Activated effector memory CD4-positive, alpha-beta T cell treated with anti-CD3 and anti-CD28 coated beads, Interleukin-2, amount 50 U/mL, for 16 hours (primary cell): ENCODE measurements at places on chromosomes 4 and X.

GRCh38 chr4:96120206-96120605 is 280.3 kb downstream of the PDHA2 start:
- no peak for DNase-seq

DNA sequence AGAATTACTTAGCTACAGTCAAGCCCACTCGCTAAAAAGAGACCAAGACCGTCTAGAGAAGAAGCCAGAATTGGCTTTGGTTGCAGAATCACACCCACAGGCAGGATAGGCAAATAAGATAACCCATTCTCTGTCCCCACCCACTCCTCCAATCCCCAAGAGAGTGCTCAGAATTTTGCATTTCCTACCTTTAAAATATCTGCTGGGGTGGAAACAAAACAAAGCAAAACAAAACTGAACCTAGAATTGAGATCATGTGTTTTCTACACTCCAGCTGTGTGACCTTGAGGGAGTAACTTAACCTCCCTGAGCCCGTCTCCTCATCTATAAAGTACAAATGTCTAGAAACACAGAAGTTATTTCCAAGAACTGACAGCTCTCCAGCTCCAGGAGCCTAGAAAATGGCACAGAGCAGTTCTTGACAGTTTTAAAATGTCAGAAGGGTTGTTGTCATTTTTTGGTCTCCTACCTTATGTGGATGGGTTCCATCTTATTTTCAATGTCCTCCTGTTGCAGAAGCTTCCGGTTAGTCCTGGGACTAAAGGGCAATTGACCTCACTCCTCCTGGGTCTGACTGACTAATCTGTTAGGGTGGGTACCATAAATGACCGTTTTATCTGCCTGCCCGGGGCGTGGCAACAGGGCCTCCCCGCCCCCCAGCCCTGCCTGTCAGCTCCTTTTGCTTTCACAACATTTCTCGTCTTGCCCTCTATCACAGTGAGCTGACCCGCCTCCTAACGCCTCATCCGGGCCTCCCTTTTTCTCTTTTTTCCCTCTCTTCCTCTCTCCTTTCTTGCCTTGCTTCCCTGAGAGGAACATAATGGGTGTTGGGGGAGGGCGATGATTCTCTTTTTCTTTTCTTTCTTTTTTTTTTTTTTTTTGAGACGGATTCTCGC is 114.0 kb downstream of the RBM47 start:
- DNase-seq, result no peak

DNA sequence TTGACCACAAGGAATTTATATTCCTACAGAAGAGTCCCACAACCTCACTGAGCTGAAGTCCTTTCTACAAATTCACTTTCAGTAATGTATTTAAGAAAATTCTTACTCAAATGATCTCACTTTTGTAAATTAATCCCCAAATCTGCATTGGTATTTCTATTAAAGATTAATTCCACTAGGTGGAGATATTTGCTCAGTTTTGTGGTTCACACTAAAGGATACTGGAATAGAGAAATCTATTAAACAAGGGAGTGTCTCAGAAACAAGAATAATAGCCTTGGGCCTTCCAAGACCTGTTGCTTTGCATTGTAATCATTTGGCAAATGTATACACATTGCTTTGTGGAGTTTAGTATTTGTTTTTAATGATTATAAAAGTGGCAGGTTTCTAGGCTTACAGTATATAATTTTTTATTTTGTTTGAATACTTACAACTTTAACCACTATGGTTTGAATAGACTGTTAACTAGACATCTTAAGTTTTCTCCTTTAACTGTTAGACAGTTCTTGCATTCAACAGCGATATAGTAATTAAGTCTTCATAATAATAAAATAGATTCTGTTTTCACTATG is 25.9 kb downstream of the CFAP299 start:
- no peak for DNase-seq

DNA sequence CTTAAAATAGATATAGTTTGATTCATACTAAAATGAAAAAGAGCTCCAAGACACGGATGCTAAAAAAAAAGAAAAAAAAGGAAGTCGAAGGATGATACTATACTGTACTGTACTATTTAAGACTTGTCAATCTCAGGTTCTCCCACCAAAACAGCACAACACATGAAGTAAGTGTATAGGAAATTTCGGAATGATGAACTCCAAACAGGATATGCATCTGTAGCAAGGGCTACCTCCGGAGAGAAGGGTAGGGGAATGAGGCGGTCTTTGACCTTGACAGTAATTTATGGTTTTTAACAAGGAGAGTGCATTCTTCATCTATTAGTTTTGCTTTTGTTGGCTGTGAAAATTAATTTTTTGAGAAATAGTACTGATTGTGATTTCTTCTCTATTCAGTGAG is 541 bp upstream of the FIP1L1 start:
- DNase-seq, result no peak

DNA sequence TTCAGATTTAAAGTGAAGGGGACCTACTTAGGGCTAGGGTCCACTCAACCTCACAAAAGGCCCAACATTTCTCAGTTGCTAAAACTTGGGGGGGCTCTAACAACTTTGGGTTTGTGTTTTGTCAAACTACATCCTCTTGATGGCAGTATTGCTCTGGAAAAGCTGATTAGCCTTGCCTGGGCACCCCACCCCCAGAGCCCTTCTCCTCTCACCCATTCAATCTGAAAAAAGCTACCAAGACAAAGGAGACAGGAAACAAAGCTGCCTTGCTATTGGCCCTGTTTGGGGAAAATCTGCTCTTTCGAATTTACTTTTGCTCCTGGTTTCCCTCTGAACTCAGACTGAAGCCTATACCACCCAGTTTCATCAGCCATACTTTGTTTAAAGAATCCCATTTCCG is 195.2 kb upstream of the STK26 start:
- DNase-seq, result no peak

DNA sequence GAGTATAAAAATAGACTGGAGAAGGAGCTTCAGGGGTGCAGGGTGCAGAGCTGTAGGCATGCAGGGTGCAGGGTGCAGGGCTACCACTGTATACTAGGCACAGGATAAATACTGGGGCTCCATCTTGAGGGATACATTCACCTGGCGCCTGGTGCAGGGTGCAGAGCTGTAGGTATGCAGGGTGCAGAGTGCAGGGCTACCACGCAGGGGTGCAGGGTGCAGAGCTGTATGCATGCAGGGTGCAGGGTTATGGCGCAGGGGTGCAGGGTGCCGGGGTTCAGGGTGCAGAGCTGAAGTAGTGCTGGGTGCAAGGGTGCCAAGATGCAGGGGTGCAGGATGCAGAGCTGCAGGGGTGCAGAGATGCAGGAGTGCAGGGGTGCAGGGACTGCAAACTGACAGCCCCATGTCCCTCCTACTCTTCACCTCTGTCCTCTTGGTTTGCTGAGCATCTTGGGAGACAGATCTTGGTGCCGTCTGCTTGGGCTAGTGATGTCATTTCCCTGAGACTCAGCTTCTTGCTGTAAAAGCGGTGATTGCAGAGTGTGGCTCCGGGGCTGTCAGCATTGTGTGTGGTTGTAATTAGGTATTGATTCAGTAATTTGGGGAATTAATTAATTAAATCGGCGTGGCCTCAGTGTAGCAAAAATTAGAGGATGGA is 91.2 kb downstream of the ADRA2C start:
- no peak for DNase-seq

GRCh38 chrX:74234818-74235217 is 69.2 kb upstream of the ZCCHC13 start:
- no peak for DNase-seq

- DNase-seq, result no peak
Measured at GRCh38 chr4:185532795-185533324, 2.4 kb downstream of the PDLIM3 start.

DNA sequence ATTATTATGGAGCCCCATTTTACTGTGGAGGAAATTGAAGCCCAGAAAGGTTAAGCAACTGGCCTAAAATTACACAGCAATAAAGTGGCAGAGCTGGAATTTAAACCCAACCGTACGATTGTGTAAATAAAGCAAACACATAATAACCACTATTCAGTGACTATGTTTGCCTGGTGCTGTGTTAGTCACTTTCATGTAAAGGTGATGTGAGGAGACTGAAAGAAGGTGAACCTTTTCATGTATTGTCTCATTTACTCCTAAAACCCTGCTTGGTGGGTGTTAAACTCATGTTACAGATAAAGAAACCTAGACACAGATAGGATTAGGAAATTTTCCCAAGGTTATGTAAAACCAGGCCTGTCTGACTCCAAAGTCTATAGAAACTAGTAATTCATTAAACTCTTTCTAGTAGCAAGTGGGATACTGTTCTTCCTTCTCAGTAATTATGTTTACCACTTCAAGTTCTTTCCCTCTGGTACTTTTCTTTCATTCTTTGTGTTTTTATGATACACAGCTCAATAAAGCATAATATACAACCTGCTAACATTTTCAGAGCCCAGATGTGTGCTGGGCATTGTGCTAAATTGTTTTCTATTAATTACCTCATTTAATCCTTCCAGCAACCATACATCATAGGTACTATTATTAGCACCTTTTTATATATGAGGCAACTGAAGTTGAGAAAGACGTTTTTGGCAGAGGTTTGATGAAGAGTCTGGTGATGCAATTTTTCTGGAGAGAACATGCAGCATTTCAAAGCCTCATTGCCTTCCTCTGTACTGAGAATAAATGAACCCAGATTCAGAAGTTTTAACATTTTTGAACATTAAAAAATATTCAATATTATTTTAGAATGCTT is 202.7 kb downstream of the SPRY1 start:
- no peak for DNase-seq
